ENCODE measurements at places on chromosomes 7 and 10.

DNA sequence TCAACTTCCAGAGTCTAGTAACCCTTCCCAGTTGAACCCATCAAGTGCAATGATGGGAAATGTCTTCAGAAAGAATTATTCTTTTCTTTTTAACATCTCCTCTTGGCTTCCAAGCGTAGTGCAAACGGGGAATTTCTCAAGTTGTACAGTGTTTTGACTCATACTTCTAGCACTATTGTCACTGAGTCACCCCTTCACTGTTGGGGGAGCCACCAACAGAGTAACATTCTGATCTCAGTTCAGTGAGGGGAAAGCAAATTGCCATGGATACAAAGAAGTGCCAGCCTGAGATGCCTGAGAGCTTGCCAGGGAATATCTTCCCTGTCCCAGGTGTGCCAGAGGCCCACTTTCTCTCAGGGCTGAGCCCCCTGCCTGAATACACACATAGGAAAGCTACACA is 31.0 kb downstream of the CYP3A5 start:
- no peak for DNase-seq

GRCh38 chr7:37145682-37146081 is 303.0 kb downstream of the ELMO1 start:
- no peak for DNase-seq

GRCh38 chr7:121099572-121099971 is 111.1 kb downstream of the CPED1 start:
- no peak for DNase-seq

DNA sequence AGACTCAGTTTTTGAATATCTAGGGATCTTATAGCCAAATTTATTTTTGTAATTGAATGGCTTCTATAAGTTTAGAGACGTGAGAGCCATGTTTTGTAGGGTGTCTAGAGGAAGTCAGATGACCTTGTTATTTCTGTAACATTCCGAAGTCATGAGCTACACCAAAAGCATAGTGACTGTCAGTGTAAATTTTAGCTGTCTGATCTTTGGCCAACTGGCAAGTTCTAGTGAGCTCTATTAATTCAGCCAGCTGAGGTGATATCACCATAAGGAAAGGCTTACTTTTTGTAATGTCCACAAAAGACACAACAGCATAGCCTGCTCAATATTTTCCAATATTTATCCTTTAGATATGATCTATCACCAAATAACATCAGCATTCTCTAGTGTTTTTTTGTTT is 9.9 kb upstream of the NT5C3A start:
- no peak for DNase-seq

GRCh38 chr7:132655131-132655727 is 79.0 kb upstream of the PLXNA4 start:
- DNase-seq, result peak; percentile 33
